ENCODE measurements at places on chromosomes 4 and X. TPM values are rescaled to one million over a fixed set of nuclear protein-coding genes. Genes with fewer than 3 reads are reported as not detected.
A peak's percentile ranks its signal among the peaks of the same experiment; 100 is the strongest.

DNA sequence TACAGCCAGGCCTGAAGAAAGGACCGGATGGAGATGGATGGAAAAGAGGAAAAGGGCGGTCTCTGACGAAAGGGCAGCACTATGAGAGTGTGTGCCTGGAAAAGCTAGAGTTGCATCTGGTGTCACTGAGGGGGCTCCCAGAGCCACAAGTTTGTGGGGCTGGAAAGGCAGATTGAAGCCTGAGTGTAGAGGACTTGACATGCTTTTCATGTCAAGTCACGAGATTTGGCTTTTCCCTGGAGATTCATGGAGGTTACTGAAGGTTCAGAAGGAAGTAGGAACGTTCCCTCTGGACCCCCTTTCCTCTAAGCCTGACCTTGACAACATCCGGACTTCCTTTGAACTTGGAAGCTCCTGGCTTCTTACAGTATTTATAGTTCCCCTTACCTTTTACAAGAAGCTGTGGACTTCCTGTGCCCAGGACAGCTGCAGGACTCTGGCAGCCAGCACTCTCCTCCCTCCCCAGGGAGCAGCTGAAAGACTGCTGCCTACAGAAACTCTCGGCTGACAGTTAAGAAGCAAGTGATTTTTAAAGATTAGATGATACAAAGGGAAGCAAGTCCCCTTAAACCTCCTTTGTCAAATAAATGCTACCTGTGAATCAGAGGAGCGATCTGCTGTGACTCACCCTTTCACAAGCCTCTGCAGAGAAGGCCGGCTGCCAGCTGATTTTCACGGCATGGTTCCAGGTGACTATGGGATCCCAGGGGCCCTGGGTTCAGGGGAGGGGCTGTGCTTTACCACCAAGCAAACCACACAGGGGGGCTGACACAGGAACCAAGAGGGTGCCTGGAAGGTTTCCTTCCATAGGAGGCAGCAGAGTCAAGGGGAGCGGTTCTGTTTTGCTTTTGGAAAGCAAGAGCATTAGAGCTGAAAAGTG, 72.9 kb upstream of the STIM2 start:
- H3K36me3 ChIP-seq: no peaks in the 10 kb centered on the region
- DNase-seq: no peak
- peak overlapping the region; percentile 40 for H3K4me3 ChIP-seq
- H3K27ac ChIP-seq: peak overlapping the region; percentile 30
- H3K27me3 ChIP-seq: no peaks in the 10 kb centered on the region

DNA sequence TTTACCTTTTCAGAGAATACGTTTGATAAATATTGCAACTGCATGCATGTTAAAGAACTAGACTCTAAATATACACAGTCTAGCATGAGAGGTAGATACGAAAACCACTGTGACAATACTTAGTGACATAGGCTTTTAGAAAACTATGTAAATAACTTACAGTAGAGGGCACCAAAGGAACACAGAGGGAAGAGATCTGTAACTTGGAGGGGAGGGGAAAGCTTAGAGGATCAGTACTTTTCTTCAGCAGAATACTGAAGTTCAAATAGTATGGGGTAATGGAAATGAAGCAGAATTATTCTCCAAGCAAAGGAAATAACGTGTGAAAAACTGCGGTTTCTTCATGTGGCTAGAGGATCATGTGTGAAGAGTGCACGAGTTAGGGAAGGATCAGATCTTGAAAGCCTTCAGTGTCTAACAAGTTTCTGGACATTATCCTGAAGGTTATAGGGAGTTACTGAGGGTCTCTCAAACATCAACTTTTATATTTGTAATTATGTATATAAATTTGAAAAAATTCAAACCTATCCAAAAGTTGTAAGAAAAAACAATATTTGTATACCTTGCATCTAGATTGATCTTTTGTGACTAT, 264.3 kb downstream of the NPFFR2 start:
- DNase-seq: no peak
- no peaks in the 10 kb centered on the region for H3K36me3 ChIP-seq
- H3K4me1 ChIP-seq: peaks cover 4% of the 10 kb centered on the region
- no peaks in the 10 kb centered on the region for H3K27me3 ChIP-seq
- no peak overlapping the region for H3K4me3 ChIP-seq

DNA sequence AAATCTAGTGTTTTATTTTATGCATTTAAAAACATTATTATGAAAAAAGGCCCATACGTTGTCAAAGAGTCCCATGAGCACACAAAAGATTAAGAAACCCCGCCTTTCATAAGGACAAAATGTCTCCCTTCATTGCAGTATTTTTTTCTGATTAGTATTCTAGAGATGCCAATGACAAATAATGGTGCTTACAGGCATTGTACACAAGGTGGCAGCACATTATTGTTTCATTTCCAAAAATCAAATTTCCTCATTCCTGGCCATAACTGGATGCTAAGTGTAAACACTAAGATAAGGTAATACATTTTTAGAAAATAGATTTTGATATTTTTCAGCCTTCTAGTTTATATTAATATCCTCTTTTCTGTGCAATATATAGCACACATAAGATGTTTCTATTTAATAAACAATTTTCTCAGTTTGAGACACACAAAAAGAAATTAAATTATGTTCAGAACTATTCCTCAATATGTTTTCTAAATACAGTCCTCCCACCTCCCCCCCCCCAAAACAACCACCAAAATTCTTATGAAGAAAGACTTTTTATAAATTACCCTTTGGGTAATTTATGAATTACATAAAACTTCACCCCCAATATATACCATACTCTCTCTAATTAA, 47.7 kb downstream of the TIGD2 start:
- no peak for DNase-seq
- H3K27ac ChIP-seq: no peak overlapping the region
- no peaks in the 10 kb centered on the region for H3K27me3 ChIP-seq

DNA sequence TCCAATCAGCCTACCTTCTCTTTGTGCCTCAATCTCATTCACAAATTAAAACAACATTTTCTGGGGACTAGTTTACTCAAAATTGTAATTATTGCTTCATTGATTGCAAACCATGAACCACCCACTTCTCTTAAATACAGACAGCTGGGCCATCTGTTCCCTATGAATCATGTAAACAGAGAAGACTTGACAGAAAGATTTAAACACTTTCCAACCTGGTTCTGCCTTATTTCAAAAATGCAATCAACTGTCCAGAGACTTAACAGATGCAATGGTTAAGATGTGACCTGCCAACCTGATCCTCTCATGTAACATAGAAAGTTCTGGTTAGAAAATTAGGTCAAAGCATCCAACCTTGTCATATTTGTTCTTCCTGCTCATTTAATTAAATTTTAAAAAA, 20.8 kb upstream of the SERTM2 start:
- H3K4me3 ChIP-seq: no peak overlapping the region
- no peak for DNase-seq
- peaks cover 13% of the 10 kb centered on the region for H3K4me1 ChIP-seq
- no peak overlapping the region for H3K27ac ChIP-seq

DNA sequence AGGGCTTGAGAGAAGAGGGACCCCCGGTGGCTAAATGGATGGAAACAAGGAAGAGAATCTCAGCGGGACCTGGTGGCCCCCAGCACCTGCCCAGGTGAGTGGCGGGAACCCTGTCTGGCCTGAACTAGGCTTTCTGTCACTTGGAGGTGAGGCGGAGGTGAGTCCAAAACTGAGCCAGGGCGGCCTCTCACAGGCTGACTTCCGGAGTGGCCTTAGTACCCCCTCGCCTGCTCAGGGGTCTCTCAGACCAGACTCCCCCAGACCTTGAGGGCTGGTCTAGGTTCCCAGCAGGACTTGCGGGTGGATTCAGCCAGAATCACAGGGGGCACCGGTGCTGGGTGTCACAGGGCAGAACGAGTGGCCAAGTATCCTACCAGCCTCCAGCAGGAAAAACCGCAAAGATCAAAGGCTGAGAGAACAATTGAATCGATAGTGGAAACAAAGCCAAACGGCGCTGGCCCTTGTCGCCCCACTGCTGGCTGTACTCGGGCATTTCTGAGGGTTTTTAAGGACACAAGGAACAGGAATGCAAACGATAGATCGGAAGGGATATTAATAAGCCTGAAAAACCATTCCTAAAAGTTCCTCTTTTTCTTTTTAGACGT, 67.8 kb downstream of the WFS1 start:
- DNase-seq: no peak
- H3K4me3 ChIP-seq: no peak overlapping the region
- no peaks in the 10 kb centered on the region for H3K36me3 ChIP-seq
- H3K4me1 ChIP-seq: no peaks in the 10 kb centered on the region
- H3K27ac ChIP-seq: no peak overlapping the region

GRCh38 chr4:84938316-84938715, 28.2 kb downstream of the WDFY3 start:
- no peak for DNase-seq
- H3K4me1 ChIP-seq: peaks cover 4% of the 10 kb centered on the region
- H3K36me3 ChIP-seq: peaks cover 23% of the 10 kb centered on the region
- H3K4me3 ChIP-seq: no peak overlapping the region
- peak overlapping the region; percentile 14 for H3K27ac ChIP-seq
- H3K27me3 ChIP-seq: no peaks in the 10 kb centered on the region

GRCh38 chrX:129786210-129786651, 6.5 kb downstream of the SASH3 start:
- no peak overlapping the region for H3K27ac ChIP-seq
- H3K4me3 ChIP-seq: no peak overlapping the region
- no peaks in the 10 kb centered on the region for H3K36me3 ChIP-seq

GRCh38 chr4:82839624-82840023, 41.0 kb upstream of the SCD5 start:
- no peaks in the 10 kb centered on the region for H3K27me3 ChIP-seq
- no peak overlapping the region for H3K27ac ChIP-seq
- no peak overlapping the region for H3K4me3 ChIP-seq

MAGEA4 gene
- not detected for total RNA-seq

DNA sequence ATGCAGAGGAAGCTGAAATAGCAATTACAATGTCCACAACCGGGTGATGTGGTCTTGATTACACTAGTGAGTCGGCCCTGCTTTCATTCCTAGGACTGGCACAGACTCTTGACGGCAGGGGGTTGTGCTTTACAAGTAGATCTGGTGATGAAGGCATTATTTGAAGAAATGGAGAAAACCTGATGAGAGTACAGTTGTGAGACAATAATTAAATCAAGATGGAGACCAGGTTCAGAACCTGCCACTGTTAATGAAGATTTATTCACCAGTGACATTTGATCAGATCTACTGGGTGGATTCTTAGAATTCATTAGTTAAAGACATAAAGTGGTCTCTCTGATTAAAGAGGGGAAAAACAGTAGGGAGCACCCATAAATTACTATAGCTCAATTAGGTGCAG, 747.2 kb downstream of the STPG2 start:
- peak overlapping the region; percentile 13 for H3K4me3 ChIP-seq
- H3K36me3 ChIP-seq: no peaks in the 10 kb centered on the region
- peaks cover 10% of the 10 kb centered on the region for H3K4me1 ChIP-seq
- no peaks in the 10 kb centered on the region for H3K27me3 ChIP-seq
- no peak for DNase-seq
- no peak overlapping the region for H3K27ac ChIP-seq

NKX6-1 gene
- 14.9 TPM for total RNA-seq

FGF5 gene
- 0.75 TPM for total RNA-seq

BEX1 gene
- 61.9 TPM for total RNA-seq
